Naive thymus-derived CD8-positive, alpha-beta T cell (primary cell): ENCODE measurements at places on chromosomes 16 and 17.

DNA sequence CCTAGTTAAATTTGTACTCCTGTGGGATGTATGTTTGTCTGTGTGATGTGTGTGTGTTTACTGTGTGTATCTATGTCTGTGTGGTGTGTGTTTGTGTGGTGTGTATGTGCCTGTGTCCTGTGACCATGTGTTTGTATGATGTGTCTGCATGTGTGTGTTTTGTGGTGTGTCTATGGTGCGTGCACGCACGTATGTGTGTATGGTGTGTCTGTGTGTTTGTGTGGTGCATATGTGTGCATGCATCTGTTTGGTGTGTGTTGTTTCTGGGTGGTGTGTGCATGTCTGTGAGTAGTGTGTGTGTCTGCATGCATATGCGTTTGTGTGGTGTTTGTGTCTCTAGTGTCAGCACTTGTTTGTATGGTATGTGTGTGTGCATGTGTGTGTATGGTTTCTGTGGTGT lies 174.2 kb upstream of the RBFOX1 start:
- DNase-seq = no peak

DNA sequence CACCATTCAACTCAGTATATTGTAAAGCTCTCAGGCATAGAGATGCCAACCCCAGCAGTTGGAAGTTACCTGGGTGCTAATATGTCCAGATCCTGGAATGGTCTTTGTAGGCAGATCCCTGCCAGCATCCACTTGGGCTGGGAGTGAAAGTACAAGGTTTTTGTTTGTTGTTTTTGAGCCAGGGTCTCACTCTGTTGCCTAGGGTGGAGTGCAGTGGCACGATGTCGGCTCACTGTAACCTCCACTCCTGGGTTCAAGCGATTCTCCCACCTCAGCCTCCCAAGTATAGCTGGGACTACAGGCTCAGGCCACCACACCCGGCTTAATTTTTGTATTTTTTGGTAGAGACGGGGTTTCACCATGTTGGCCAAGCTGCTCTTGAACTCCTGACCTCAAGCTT lies 177.6 kb downstream of the IRF8 start:
- DNase-seq = no peak

DNA sequence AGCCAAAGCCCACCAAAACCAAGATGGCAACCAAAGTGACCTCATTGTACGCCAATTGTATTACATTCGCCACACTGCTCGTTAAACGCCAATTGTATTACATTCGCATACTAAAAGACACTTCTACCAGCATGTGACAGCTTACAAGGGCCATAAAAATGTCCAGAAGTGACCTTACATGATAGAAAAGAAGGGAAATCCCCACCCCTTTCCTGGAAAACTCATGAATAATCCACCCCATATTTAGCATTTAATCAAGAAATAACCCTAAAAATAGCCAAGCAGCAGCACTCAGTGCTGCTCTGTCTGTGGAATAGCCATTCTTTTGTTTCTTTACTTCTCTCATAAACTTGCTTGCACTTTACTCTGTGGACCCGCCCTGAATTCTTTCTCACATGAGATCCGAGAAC lies 25.7 kb downstream of the PSMD7 start:
- DNase-seq = no peak

GRCh38 chr16:89478576-89479221 lies 11.7 kb downstream of the ANKRD11 start:
- no peak for DNase-seq

GRCh38 chr16:52312716-52313115 lies 234.2 kb downstream of the TOX3 start:
- DNase-seq = no peak

DNA sequence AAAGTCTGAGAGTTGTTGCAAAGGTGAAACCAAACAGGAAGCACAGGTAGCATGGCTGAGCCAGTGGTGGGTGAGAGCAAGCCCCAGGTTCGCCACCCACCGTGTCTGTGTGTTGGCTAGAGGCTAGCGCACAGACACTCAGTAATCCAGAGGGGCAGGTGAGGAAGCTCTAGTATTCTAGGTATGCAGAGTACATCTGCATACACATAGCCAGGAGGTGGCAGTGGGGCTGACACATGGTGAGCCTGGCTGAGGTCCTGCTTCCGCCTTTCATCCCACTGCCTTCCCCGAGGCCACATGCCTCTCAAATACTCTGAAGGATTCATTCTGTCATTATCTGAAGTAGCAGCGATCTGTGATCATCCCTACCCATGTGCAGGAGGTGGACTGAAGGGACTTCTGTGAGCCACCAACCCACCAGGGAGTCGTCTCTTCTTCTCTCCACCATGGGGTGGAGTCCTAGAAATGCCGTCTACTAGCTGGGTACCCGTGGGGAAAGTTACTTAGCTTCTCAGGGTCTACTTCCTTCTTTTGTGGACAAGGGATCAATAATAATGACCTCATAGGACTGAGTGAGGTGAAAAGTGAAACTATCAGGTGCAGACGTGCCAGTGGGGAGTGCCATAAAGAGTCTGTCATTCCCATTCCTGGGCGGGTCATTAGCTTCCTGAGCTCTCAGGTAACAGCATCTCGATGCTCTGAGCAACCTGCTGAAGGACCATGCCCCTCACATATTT lies 36.0 kb upstream of the ICAM2 start:
- no peak for DNase-seq

DNA sequence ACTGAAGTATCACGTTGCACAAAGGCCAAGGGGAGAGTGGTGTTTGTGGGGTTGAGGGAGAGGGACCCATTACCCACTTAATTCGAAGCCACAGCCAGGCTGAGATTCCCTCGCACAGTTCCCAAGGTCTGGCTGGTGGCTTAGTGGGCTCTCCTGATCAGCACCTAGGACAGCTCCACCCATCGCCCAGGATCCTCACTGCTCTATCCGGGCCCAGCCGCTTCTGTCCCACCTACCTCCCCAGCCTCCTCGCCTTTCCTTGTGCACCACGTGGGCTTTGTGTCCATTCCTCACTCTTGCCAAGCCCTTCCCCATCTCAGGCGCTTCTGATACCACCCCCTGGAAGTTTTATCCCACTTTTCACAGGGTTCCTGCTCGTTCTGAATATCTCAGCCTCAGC lies 163.5 kb downstream of the CCT6B start:
- DNase-seq = peak; percentile 10

- DNase-seq = no peak
These were observed 1.6 kb upstream of the IRF8 start for GRCh38 chr16:85897382-85897781.

GRCh38 chr16:84663433-84664101 lies 15.3 kb downstream of the KLHL36 start:
- DNase-seq = no peak

DNA sequence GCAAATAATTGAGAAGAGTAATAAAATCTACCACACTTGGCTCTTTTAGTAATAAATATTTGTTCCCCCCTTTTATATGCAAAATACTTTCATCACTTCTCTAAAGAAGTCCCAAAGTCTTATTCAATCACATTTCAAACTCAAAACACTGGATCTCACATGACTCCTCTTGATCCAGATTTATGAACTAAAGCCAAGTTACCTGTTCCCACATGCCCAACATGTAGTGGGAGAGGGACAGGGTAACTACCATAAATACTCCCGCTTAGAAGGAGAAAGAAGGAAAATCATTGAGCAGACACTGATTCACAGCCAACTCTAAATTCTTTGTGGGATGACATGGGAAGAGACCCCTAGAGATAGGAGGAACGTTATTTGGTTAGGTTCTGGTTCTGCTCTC lies 64.9 kb upstream of the PMFBP1 start:
- no peak for DNase-seq

DNA sequence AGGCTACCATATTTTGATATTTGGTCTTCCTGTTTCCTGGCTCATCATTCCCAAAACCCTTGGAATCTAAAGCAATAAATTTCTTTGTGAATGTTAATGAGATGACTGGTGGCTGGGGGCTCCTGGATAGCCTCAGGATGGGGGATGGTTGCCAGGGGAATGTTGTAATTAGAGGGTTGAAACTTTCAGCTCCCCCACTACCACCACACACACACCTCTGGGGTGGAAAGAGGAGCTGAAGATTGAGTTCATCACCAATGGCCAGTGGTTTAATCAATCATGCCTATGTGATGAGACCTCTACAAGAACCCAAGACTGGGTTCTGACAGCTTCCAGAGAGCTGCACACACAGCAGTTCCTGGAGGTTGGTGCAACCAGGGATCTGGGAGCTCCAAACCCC lies 59.1 kb downstream of the HS3ST3A1 start:
- no peak for DNase-seq

DNA sequence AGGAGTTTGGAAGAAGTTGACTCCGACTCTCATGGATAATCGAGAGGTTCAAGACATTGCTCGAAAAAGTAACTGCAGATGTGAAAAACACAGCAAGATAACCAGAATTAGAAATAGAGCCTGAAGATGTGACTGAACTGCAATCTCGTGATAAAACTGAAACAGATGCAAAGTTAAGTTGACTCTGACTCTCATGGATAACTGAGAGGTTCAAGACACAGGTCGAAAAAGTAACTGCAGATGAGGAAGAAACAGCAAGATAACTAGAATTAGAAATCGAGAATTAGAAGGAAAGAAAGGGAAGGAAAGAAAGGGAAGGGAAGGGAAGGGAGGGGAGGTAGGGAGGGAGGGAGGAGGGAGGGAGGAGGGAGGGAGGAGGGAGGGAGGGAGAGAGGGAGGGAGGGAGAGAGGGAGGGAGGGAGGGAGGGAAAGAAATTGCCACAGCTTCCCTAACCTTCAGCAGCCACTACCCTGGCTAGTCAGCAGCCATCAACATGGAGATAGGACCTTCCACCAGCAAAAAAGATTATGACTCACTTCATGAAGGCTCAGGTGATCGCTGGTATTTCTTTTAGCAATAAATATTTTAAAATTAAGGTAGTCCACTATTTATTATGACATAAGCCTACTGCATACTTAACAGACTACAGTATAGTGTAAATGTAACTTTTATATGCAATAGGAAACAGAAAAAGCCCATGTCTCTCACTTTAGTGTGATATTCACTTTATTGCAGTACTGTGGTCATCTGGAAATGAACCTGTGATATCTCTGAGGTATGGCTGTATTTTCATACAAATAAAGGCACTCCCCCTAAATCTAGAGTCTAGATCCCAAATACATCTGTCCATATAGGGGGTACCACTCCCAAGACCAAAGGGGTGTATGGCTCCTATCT lies 68.3 kb downstream of the KANSL1 start:
- no peak for DNase-seq

DNA sequence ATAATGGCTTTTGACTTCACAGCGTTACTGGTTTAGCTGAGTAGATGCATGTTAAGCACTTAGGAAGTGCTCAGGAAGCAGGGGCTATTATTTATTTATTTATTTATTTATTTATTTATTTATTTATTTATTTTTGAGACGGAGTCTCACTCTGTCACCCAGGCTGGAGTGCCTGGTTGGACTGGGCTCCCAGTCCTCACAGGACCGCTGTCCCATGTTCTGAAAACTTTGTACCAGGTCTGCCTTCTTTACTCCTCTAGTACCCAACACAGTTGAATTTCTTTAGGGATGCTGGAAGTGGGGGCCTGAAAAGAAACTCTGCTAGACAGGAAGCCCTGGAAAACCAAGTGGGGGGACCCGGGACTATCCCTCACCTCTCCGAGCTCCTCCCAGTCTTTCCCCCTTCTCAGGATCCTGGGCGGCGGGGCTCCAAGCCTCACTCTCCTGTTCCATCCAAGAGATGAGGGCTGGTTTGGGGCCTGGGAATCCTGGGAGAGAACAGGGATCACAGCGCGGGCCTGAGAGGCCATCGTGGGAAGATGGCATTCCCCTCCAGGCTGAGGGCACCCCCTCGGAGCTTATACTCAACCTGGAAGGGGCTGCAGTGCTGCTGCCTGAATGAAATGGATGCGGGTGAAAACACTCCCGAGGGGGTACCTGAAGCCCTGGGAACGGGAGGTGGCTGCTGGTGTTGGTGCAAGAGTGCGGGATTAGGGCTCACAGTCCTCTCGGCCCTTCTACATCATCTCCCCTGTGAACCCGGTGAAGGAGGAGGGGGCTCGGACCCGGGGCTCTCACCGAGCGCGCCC lies 674 bp downstream of the ZNF688 start:
- no peak for DNase-seq

GRCh38 chr17:77802333-77802615 lies 156.2 kb upstream of the TNRC6C start:
- no peak for DNase-seq

GRCh38 chr17:66464921-66465320 lies 162.5 kb downstream of the PRKCA start:
- DNase-seq = no peak

- peak; percentile 42 for DNase-seq
These were observed 2.8 kb upstream of the UBTF start for GRCh38 chr17:44222112-44222869.

DNA sequence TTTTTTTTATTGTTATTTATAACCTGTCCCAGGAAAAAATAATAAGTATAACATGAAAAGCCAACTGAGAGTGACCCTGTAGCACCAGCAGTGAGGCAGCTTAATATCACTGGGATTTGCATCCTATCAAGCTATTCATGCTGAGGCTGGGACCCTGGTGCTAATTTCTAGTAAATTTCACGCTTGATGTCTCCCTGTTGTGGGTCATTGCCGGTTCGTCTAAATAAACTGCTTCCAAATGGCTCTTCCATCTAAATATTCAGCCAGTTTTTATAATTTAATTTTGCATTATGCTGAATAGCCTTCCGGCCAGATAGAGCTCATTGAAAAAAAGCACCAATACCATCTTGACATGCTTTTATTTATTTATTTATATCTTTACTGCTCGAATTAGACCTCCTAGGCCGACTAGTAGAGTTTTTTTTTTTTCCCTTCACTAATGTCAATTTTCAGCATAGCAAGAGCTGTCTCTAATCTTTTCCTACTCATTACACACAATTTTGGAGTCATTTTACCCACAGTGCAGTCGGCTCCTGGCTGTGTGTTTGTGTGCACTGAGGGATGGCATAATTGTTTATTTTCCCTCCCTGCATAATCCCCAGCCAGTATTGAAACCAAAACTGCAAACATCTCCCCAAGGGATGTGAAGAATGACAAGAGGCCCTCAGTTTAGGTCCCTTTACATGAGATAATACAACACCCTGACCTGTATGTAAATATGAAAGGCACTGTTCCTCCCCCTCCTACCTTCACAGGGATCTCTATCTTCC lies 168.8 kb downstream of the AATF start:
- DNase-seq = no peak

DNA sequence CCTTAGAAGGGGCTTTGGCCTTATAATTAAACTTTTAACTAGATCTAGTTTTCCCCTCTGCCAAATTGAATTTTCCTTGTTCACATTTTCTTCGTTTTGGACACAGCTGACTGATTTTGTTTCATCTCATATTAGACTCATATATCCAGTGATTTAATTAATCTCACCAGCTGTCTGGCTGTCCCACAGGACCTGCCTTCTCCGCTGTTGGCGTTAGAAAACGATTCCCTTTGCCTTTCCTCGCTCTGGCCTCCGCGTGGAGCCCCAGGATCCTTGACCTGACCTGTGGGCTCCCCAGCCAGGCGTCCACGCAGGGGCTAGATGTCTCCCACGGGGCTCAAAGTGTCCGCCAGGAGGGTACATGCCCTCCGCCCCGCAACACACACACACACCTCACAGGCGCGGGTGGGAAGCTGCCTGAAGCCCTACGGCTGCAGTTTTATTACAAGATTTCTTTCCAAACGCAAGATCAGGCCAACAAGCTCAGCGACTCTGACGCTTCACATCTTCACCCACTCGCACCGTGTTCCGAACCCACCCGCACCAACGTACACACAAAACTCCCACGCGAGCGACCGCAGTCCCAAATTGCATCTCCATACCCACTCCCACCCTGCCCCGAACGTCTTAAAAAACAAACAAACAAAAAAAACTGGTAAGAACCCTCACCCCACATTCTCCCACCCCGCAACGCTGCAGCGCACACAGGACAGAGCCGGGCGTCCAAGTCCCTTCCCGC lies 1.1 kb downstream of the RPRML start:
- DNase-seq = no peak
